ENCODE measurements at places on chromosomes 7 and 10. TPM values are rescaled to one million over a fixed set of nuclear protein-coding genes. Genes with fewer than 3 reads are reported as not detected.

DNA sequence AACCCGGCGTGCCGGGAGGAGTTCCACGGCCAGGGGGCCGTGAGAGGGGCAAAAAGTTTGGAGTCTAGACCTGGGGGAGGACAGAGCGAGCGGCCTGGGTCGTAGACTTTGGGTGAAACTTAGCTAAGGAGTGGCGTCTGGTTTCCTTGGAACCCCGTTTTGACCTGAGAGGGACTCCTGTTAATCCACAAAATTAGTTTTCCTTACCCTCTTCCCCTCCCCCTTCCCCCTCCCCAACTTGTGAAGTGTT, 574 bp downstream of the MARCHF5 start:
- no peaks in the 10 kb centered on the region for H3K27me3 ChIP-seq
- peak overlapping the region; percentile 96 for H3K27ac ChIP-seq
- peak overlapping the region; percentile 64 for H3K4me3 ChIP-seq
- peaks cover 11% of the 10 kb centered on the region for H3K36me3 ChIP-seq

GRCh38 chr10:103986360-103986759, 19.4 kb downstream of the SLK start:
- no peak for DNase-seq
- no peaks in the 10 kb centered on the region for H3K36me3 ChIP-seq
- no peak overlapping the region for H3K27ac ChIP-seq
- H3K4me3 ChIP-seq = no peak overlapping the region
- no peaks in the 10 kb centered on the region for H3K27me3 ChIP-seq
- peaks cover 11% of the 10 kb centered on the region for H3K4me1 ChIP-seq

- no peaks in the 10 kb centered on the region for H3K27me3 ChIP-seq
- H3K36me3 ChIP-seq = peaks cover 17% of the 10 kb centered on the region
- DNase-seq = peak; percentile 51
- H3K27ac ChIP-seq = peak overlapping the region; percentile 88
- peaks cover 7% of the 10 kb centered on the region for H3K4me1 ChIP-seq
Observed at GRCh38 chr7:50450590-50451032, 461 bp upstream of the FIGNL1 start.

GRCh38 chr10:129344103-129344502, 122.9 kb upstream of the MGMT start:
- H3K27me3 ChIP-seq = peaks cover 3% of the 10 kb centered on the region
- no peak for DNase-seq
- H3K36me3 ChIP-seq = no peaks in the 10 kb centered on the region
- no peak overlapping the region for H3K4me3 ChIP-seq

DNA sequence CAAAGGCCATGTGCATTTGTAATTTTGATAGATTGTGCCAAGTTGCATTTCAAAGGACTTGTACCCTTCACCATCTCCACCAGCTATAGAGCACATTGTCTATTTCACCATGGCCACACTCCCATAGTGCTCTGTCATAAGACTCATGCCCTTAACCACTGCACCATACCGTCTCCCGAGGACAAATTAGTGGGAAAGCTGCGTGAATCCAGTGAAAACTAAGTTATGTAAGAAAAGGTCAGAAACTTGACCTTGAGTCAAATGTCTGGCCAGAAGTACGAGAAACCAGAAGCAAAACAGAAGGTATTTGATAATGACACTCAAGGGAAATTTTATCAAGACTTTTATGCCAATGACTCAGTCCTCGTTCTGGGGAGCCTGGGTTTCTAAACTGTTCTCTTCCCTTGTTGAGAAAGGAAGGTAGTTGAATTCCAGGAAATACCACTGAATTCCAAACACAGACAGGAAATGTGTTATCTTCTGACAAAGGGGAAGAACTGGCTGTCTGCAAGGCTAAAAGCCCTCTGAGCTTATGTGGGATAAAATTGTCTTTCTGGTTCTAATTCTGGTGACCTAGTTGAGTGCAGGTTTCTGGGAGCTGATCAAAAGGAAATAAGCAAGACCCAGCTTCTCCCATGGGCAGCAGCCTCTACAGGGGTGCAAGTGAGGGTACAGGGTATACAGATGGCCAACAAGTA, 49.7 kb downstream of the CDK1 start:
- peak; percentile 36 for DNase-seq
- H3K27me3 ChIP-seq = no peaks in the 10 kb centered on the region
- no peaks in the 10 kb centered on the region for H3K4me1 ChIP-seq
- no peaks in the 10 kb centered on the region for H3K36me3 ChIP-seq
- no peak overlapping the region for H3K4me3 ChIP-seq
- H3K27ac ChIP-seq = no peak overlapping the region

DNA sequence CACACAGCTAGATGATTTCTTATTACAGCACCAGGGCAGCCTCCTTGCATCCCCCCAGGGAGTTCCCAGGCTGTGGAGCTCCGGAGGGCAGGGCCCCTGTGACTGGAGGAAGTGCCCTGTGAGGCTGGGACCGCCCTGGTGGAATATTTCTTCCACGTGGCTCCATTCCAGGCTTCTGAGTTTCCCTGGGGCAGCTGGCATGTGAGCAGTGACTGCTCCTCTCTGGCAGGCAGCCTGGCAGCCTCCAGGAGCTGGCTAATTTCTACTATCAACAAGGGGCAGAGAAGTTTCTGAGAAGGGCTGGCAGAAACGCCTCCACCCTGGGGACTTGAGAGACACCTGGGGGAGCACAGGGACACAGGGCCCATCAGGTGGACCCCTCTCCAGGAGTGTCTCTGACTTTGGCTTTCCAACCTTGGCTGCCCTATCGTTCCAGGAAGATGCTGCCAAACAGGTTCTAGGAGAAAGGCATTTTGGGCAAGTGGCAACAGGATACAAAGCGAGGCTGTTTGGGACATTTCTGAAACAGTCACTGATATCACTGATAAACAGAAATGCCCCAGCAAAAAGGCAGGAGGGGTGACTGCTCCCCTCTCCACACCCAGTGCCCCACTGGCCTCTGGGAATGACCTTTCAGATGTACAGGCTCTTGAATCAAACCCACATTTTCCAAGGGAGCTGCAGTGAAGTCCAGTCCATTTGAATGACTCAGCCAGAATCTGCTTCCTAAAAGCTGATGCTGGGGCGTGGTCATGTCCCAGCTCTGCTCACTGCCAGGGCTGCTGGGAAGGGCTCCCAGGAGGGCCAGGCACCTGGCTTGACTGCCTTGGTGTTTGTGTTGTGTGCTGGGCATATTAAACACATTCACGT, 16.1 kb downstream of the MYOF start:
- H3K4me3 ChIP-seq = no peak overlapping the region
- H3K27me3 ChIP-seq = no peaks in the 10 kb centered on the region
- DNase-seq = peak; percentile 92
- H3K36me3 ChIP-seq = no peaks in the 10 kb centered on the region
- peak overlapping the region; percentile 94 for H3K27ac ChIP-seq

DNA sequence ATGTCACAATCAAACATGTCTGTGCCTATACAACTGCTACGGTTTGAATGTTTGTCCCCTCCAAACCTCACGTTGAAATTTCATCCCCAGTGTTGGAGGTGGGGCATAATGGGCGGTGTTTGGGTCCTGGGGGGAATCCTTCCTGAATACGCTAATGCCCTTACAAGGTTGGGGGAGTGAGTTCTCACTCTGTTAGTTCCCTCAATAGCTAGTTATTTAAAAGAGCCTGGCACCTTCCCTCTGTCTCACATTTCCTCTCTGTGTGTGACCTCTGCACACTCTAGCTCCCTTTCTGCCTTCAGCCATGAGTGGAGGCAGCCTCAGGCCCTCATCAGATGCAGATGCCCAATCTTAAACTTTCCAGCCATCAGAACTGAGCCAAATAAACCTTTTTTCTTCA, 129.5 kb downstream of the GRM8 start:
- no peaks in the 10 kb centered on the region for H3K4me1 ChIP-seq
- no peaks in the 10 kb centered on the region for H3K27me3 ChIP-seq
- H3K27ac ChIP-seq = no peak overlapping the region
- DNase-seq = no peak
- H3K36me3 ChIP-seq = no peaks in the 10 kb centered on the region
- H3K4me3 ChIP-seq = no peak overlapping the region

Gene UCN3
- not detected for total RNA-seq

Gene GIMAP8
- total RNA-seq = 8.3 TPM

Gene SORBS1
- 242 TPM for total RNA-seq

Data from stomach (tissue), 19 donors.